ENCODE measurements at places on chromosomes 16 and 17.
A peak's percentile ranks its signal among the peaks of the same experiment; 100 is the strongest.

- no peak for DNase-seq
Observed at GRCh38 chr16:54048586-54049495, 237.7 kb downstream of the IRX3 start.

- no peak for DNase-seq
Observed at GRCh38 chr16:87127061-87127765, 190.0 kb downstream of the C16orf95 start.

DNA sequence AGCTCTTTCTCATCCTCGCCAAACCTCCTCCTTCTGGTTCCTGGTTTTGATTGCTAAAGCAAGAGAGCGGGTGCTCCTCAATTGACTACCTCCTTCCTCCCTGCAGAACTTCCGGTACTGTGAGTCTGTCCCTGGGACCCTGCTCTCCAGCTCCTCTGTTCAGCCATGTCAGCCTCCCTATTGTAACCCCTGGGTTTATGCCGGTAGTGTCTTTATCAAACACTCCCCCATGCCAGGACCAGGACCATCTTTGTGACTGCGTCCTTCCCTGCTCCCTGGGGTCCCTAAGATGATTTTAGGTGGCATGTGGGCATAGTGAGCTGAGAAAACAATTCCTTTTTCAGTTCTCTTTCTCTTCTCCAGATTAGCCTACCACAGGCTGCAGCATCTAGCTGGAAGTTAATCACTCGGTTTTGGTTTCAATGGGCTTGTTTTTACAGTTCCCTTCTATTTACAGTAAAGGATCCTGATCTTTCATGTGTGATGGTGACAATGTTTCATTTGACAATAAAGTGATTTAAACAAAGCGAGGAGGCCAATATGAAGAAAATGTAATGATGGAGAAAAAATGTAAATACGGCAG, 27.7 kb upstream of the IL21R start:
- DNase-seq = no peak

DNA sequence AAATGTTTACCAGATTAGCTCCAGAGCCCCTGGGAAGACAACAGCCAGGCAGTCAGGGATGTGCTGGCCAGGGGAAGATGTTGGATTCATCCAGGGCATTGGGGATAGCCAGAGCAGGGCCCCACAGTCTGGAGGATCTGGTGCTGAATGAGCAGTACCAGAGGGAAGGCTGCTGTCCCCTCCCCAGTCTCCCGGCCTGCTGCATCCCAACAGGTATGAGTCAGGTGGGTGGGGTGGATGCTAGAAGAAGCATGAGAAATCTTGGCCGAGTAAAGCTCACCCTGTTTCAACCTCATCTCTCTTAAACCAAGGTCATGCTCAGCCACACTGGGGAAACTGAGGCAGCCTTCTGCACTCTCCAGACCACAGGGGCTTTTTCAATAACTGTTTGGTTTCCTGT, 71.9 kb upstream of the SEC14L1 start:
- DNase-seq = peak; percentile 38

All from ELR (cell line).